ENCODE measurements at places on chromosomes 7 and 10.
A peak's percentile ranks its signal among the peaks of the same experiment; 100 is the strongest.

DNA sequence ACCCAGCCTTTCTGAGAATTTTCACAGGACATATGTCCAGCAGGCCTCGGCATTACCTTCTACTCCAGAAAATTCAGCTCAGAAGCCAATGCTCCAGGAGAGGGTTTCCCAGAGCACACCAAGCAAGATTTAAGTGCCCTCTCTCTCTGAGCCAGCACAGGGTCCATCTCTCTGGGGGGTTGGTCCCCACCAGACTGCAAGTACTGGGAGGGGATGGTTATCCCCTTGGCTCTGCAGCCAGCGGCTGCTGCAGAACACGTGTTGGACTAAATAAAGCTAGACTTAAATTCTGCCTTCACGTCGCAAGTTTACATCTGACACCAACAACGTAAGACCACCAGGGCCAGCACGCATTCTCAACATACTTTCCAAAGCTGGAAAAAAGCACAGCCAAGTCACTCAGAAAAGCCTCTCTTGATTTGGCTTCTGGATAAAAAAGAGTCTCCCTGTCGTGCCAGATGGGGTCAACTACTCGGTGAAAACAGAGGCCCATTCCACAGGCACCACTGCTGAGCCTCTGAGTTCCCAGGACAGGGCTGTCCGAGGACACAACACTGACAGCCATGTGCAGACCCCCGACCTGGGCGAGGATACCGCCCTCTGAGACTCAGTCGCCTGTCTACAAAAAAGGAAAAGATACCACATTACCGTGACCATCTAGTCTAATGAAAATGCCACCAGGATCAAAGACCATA is 77.3 kb downstream of the CTBP2 start:
- DNase-seq: peak; percentile 45

DNA sequence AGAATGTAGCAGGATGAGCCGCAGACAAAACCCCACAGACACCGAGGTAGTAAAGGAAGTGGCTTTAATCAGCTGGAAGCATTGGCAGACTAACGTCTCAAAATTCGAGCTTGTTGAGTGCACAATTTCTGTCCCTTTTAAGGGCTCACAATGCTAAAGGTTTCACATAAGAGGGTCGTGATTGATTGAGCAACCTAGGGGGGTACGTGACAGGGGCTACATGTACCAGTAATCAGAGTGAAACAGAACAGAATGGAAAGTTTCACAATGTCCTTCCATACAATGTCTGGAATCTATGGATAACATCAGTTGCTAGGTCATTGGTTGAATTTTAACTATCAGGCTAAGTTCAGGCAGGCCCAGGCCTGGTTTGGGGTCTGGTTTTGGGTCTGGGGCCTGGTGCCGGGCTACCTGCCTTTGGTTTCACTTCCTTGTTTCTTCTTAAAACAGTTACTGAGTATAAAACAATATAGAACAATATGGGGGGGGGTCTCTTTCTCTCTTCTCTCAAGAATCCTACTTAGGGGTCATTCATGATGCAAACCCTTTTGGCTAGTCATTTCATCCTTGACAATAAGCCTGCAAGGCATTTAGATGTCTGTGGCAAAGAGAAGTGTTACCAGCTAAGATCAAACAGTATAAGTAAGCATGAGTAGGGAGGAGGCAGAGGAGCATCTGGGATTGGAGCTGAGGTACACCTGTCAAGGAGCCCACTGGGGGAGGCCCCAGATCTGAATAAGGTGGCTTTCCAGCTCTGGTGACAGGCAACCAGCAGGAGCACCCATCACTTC is 364.1 kb downstream of the TNS3 start:
- DNase-seq: no peak

DNA sequence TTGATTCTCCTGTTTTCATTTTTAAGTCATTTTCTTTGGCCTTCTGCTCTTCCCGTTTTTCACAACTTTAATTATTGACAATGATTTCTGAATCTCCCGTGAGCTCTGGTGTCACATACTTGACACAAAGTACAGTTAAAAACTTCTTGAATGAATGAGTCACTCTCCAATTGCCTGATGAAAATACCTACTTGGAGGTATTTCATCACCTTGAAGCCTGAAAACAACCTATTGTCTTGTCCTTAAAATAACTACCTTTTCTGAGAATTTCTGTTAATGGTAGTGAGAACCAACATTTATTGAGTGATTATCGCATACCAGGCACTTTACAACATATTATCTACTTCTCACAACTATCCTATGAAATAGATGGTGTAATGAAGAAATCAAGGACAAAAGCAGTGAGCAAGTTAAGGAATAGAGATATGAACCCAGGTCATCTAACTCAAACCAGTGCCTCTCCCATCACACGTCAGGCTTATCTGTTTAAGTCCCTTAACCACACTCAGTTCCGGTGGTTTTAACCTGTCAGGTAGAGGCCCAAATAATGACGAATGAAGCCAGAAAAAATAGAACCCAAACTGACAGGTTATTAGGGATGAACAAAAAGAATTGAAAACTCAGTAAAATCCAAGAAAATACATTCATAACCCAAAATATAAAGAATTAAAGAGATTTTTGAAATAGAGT is 11.6 kb downstream of the BET1 start:
- DNase-seq: no peak

GRCh38 chr7:107463139-107464078 is 6.4 kb upstream of the GPR22 start:
- DNase-seq: peak; percentile 50

DNA sequence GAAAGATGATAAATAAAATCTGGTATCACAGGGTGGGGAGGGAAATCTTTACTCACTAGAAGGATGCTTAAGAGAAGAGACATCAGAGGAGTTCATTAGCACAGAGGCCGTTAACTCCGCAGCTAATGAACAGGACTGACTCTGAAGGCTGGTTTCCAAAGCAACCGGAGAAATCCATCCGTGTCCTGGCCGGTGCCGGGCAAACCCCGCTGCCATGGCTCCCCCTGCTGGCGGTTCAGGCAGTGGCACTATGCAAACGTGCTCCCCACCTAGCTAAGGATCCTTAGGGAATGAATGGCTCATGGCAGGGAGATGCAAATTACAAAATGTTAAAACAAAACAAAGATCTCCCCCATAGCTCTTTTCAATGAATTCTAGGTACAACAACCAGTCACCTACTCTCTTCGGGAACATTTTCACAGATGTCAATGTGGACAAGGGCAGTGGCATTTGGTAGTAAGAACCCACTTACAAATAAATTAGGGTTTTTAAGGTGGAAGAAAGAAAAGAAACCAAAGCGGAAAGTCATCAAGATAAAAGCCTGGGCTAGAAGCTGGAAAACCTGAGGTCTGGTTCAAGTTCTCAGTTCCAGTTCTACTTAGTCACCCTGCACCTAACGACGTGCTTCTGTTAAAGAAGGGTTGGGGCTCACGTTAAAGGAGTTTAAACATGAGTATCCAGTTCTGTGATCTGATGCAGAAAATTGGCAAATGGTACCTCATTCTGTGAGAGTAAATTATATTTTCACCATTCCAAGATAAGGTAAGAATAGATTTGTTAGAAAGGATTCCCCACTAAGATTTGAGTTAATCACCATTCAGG is 138.2 kb downstream of the SVIL start:
- DNase-seq: peak; percentile 75

DNA sequence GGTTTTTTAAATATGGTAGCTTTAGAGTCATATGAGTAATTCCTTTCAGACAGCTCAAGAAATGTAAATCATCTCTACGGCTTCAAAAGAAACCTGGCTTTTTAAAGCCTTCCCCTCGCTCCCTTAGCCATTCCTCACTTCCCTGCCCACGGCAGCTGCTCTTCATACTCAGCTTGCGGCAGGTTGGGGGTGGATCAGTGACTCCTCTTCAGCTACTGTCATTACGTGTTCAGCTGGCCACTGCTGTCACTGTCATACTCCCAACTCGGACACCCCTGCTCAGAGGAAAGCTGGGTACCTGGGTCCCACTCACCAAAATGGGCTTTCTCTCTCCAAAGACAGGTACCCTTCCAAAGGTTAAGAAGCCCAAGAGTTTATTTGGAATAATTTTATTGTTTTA is 6.6 kb downstream of the YWHAG start:
- peak; percentile 37 for DNase-seq

DNA sequence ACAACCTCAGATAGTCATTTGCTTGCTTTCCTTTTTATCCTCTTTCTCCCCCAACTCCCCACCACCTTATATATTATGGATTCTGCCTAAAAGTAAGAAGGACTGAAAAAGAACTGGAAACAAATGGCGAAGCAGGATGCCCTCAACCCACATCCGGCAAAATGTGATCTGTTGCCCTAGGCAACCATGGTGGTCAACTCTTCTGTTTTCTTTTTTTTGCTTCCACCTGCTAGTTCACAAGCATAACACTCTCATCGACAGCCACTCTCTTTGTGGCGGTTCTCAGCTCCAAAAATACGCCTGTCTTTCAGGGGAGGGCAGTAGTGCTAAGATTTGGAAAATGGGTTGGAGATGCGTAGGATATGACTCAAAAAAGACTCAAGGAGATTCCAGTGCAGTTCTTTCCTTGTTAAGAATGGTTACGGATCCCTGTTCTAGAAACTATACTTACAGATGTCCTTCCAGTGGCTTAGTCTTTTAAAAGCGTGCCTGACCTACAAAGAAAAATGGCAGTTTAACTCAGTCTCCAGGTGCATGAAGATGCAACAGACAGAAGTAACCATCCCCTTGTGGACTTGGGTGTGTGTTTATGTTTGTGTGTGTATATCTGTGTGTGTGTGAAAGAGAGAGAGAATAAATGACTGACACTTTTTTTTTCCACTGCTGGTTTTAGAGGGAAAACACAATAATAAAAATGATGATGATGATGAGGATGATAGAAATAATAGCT is 10.7 kb downstream of the APBB1IP start:
- DNase-seq: no peak

GRCh38 chr10:93068411-93069244 is 5.1 kb upstream of the CYP26A1 start:
- peak; percentile 61 for DNase-seq

GRCh38 chr7:98902523-98902922 is 24.2 kb downstream of the TRRAP start:
- DNase-seq: no peak

- DNase-seq: no peak
Measured at GRCh38 chr7:106089647-106090046, 22.5 kb downstream of the SYPL1 start.

DNA sequence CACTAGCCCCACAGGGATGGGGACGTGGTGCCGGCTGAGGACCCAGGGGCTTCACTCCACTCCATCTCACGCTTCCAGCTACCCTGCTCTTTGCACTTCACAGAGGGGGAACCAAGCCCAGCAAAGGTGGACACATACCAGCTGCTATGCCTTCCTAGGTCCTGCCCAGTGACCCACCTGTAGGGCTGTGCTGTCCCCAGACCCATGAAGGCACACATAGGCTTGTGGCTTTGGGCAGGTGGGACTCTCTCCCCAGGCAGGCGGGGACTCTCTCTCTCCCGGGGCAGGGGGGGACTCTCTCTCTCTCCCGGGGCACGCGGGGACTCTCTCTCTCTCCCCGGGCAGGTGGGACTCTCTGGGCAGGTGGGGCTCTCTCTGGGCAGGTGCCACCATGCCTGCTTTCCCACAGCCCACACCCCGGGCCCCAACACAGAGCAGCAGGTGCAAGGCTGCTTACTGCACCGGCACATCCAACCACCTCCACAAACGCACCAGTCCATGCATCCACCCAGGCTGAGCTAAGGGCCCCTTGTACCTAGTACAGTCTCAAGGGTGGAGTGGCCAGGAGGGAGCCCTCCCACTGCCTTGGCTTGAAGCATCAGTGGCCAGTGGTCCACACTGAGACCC is 13.8 kb upstream of the GPR146 start:
- no peak for DNase-seq

GRCh38 chr7:33626869-33627268 is 278.5 kb upstream of the BMPER start:
- no peak for DNase-seq

GRCh38 chr7:115008465-115009114 is 86.7 kb downstream of the MDFIC start:
- DNase-seq: peak; percentile 86

All from right hindlimb (tissue), 1 donor.